ENCODE measurements at places on chromosomes 16 and 17.

DNA sequence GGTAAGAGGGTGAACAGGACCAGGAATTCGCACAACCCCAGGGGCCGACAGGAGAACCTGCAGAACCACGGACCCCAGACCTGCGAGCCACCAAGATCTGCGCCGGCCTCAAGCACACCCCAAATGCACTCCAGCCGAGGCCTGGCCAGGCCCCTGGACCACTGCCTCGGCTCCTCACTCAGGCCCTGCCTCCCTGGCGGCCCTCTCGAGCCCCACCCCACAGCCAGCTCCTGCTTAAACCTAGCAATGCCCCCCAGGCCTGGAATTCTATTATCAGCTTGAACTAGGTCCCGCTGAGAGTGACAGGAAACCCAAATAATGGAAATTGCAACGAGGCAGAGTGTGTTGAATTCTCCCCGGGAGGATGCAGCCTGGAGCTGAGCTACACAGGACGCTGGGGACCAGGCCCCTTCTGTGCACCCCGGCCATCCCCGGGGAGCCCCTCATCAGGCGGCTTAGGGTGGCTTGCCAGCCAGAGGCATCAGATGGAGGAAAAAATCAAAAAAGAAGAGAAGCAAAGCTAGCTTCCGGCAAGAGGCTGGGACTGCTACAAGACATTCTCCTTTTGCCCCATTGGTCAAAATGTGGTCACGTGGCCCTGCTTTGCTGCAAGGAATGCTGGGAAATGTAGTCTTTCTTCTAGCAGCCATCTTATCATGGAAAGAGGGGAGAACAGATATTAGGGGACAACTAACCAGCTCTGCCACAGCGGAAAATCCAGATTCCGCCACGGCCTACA is 2.4 kb upstream of the ENPP7 start:
- peak; percentile 83 for DNase-seq

GRCh38 chr17:59627770-59628171 is 8.1 kb downstream of the CLTC start:
- peak; percentile 35 for DNase-seq

GRCh38 chr16:23597003-23597756 is 1.1 kb upstream of the NDUFAB1 start:
- DNase-seq = no peak

DNA sequence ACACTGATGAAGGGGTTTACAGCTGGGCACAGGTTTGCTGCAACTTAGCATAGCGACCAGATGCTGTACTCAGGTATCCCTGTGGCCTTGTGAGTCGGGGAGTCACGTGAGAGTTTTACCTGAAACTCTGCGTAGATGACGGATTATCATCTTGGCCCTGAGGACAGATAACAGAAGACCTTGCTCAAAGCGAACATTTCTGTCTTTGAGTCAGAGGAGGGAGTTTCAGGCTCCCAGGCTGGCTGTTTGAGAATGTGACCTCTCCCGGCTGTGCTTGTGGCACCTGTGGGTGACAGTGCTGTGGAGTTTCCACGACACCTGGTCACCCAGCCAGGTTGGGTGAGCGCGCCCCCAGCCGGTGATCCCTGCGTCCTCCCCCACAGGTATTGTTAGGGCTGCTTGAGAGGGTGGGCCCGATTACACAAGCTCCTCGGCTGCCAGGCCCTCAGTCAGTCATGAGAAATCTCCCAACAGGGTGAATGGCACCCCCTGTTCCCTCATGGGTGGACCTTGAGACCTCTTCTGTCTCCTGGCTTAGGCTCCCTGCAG is 44.4 kb upstream of the CRISPLD2 start:
- no peak for DNase-seq

GRCh38 chr16:3881499-3881990 is 1.0 kb upstream of the CREBBP start:
- peak; percentile 17 for DNase-seq

DNA sequence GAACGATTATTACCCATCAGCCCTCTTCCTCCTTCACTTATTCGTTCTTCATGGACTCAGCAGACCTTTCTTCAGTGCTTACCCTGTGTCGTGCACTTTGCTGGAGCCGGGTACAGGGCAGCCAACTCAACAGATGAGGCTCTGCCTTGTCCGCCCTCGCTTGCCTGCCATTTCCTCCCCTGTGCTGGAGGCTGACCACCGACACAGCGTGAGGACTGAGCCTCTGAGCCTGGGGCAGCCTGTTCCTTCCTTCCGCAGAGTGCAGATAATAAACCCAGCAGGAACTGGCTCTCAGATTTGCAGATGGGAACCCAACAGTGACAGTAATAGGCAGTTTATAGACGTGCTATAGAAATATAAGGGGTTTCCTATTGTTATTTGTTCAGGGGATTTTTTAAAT is 7.0 kb upstream of the SLC39A11 start:
- DNase-seq = no peak

DNA sequence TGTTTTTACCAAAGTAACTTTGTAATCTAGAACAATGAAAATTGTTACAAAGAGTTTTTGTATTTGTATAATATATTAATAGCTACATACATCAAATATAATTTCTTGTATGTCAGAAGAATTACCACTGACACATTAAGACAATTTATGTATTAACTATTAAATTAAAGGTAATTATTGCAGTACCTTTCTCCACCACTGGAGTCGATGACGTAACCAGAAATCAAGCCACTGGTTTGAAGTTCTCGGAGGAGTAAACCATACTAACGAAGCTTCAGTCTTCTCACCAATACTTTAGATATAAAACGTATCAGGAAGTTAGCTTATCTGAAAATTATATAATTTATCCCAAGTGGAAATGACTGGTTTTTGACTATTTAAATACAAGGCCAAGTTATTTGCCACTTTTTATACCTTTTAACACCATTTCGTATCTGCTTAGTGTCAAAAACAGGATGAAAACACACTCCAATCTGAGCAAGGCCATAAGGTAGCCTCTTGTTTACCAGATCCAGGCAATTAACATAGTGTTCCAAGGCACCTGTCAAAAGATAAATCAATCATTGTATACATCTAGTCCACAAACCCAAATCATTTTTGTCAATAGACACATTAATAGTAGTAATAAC is 4.3 kb downstream of the POLG2 start:
- peak; percentile 50 for DNase-seq

- DNase-seq = no peak
Measured at GRCh38 chr17:57349541-57350247, 93.4 kb downstream of the MSI2 start.

GRCh38 chr17:28774206-28774605 is 30.4 kb downstream of the TRAF4 start:
- no peak for DNase-seq

GRCh38 chr16:31010585-31011325 is at the start of gene STX1B:
STX1B (minus strand) TSS chr16:31010638; CDS start chr16:31010396, 242 bp downstream.
- DNase-seq = no peak

GRCh38 chr17:62093188-62094155 is 28.4 kb upstream of the MED13 start:
- DNase-seq = no peak

DNA sequence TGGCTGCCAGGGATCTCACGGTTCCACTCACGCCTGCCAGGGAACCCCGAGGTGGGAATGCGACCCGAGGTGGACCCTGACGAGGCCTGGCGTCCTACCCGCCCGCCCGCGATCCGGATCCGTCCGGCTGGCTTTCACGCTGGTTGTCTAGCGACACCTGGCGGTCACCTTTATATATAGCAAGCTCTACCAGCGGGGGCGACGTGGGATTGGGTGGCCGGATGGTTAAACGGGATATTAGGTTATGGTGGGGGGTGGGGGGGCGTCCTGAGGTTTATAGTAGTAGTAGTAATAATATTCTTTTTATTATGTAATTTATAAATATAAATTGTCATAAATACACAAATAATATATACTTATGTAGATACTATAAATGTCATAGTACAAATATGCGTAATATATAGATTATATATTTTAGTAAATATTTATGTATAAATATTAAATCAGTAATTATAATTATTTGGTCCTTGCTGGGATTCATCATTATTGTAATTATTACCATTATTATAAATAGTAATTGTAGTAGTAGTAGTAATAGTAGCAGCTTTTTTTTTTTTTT is 136.9 kb downstream of the KCNJ12 start:
- peak; percentile 66 for DNase-seq

DNA sequence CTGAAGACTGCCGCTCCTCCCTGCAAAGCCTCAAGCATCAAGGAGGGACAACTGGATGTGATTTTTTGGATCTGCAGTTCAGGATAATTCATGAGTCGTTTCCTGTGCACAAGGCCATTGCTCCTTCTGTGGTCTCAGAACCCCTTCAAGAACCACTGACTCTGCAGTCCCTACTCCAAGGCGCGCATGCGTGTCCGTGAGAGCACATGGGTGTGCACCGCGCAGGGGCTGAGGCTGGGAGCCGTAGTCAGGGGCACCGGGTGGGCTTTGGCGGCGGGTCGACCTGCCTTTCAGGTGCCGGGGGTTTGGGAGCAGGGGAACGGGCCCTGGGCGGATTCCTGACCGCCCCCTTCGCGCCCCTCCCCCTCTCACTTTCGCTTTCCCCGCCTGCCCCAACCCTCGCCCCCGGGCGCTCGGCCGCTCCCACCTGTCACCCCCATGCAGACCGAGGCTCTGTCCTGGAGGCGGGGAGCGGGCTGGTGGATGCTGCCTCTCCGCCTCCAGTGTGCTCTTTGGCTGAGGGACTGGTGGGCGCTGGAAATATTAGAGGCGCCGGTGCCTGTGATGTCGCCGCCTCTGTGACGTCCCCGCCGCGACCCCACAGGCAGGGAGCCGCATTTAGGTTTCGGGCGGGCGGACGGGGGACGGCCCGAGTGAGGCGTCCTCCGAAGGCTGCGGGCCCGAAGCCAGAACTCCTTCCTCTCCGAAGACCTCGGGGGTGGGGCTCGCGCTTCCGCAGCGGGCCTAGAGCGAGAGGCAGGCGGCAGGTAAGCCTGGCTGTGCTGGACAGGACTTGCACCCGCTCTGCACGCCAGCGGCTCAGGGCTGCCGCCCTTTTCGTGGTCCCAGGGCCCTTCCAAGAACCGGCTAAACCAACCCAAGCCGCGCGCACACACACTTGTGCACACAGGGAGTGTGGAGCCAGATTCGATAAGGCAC is at the start of gene SPATA32:
TSS of gene SPATA32 (minus strand) at position 518 of the 939 bp plus-strand sequence. CDS start at position 440, 78 bp downstream.
- DNase-seq = no peak

DNA sequence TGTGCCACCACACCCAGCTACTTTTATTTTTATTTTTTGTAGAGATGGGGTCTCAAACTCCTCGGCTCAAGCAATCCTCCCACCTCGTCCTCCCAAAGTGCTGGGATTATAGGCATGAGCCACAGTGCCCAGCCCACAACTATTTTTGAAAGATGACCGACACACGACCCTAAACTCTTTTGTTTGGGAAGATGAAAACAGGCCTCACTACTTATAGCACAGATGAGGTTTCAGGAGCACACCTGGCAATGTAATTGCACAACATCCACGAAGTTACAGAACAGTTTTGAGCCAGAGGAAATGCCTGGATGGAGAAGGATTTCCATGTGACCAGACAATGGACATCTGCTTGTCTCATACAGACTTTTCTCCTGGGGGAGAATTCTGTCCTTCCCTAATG is 43.4 kb upstream of the PRSS54 start:
- DNase-seq = no peak

DNA sequence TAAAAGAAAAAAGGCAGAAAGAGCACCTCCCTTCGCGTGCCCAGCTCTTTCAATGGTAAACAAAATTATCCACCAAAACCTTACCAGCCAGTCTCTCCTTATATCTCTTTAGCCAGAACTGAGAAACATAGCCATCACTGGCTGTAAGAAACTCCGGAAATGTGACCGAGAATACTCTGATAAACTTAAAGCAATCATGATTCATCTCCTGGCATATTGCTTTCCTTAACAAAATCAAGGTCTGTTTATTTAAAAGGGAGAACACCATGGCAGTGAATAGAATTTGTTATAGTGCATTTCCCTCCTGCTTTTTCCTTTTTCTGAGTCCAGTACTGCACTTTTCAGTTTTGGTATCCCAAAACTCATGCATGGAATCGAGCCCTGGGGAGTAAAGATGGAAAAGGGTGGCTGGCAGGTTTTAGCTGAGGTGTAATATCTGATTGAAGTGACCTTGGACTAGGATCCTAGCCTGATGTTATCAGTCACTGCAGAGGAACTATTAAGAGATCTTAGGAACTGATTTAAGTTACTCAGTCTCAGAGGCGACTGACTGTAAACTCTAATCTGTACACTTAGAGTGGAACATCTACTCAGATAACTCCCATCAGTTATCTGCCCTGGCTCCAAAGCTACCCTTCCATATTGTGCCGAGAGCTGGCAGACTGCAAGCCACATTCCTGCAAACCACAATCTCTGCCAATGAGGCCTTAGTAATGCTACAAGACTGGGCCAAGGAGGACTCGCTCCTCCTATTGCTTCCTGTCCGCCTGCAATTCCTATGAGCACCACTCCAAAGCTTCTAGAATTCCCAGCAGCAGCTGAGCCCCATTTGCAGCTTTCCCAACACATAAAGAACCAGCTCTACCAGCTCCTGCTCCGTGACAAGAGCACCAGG is 7.4 kb upstream of the COX10 start:
- no peak for DNase-seq

DNA sequence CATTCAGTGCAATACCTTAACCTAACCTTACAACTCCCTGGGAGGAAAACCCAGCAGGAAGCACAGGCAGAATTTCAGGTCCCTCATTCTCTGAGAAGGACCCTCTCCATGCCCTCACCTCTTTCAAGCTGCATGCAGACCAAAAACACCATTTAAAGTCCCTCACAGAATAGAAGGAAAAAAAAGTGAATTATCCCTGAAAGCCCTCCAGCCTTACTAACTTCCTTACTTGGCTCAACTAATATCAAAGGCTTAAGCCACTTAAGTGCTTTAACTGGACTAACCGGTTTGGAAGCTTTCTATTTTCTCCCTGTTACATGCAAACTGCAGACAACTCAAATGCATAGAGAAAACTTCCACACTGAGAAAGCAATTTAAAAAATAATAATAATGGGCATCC is 60.5 kb downstream of the ADAMTS18 start:
- no peak for DNase-seq

GRCh38 chr17:80894439-80894721 is 97.3 kb upstream of the CHMP6 start:
- DNase-seq = no peak

DNA sequence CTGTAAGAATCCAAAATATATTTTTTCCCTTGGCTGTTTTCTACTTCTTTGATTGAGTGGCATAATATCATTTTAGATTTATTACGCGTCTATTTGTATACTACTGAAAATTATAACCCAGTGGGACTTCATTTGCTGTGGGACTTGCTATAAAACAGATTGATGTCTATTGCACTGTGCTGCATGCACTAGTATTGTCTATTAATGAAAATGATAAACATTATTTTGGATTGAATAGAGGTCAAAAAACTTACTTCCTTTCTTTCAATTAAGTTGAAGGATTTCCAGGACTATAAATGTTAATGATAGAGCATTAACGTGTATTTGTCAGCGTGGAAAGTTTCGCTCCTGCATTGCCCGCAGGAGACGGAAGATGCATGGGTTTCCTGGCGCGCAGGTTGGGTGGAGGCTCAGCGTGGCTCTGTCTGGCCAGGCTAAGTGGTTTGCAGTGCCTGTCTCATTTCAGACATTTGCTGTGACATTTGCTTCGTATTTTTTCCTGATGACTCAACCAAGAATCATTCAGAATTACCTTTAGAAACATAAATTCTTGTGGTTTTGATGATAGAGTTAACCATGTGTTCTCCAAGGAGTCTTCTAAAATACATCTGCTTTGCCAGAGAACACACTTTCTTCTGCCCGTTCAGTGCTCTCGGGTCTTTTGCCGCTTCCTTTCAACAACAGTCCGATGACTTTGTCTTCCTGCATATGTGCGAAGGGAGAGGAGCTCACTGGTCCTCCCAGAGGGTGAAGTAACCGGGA is 216.7 kb downstream of the RPTOR start:
- DNase-seq = no peak

All from CD14-positive monocyte (primary cell).